ENCODE measurements at places on chromosomes 3 and 15.

- no peak for DNase-seq
Observed at GRCh38 chr3:126154391-126155279, 25.8 kb downstream of the ALDH1L1 start.

- no peak for DNase-seq
Observed at GRCh38 chr3:117633207-117633606, 923.6 kb downstream of the TUSC7 start.

DNA sequence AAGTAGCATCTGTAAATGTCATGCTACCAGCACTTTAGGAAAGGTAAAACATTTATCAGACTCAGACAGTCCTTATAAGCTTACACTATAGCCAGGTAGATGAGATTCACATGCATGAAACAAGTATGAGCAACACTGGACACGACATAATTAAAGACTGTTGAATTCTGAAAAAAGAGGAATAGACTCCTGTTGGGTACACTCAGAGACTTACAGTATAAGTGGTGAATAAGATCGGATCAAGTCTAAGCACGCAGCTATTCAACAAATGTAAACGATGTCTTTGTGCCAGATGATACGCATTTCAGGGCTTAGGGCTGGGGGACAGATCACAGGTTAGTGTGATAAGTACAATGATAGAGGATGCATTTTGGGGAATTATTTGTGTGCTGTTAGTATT is 43.2 kb upstream of the SPPL2A start:
- no peak for DNase-seq

GRCh38 chr3:71873093-71873611 is 88.2 kb upstream of the PROK2 start:
- DNase-seq, result no peak

DNA sequence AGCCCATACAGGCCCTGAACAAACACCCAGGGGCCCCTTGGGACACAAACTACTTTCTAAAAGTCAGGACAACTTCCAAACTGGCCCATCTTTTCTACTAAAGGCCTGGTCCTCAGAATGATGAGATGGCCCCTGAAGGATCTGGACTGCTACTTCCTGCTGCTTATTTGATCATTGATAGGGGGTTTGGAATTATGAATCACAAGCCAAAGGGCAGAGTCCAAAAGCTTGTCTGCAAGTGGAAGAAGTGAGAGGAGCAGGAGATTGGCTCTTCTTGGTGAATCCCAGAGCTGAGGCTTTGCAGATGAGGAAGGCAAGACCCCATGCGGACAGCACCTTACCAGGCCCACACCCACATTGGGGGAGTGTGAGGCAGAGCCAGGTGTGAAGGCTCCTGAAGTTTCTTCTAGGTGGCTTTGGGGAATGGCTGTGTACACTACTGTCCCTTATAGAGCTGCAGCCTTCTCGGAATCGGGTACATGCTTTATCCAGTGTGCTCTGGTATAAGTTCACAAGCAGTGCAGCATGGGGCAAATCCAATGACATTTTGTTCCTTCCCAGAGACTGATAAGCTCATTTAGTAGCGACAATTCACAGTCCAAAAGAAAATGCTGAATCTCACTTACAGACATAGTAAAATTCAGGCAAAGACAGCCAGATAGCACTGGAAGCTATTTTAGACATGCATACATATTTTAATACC is 133.1 kb downstream of the RORA start:
- no peak for DNase-seq

DNA sequence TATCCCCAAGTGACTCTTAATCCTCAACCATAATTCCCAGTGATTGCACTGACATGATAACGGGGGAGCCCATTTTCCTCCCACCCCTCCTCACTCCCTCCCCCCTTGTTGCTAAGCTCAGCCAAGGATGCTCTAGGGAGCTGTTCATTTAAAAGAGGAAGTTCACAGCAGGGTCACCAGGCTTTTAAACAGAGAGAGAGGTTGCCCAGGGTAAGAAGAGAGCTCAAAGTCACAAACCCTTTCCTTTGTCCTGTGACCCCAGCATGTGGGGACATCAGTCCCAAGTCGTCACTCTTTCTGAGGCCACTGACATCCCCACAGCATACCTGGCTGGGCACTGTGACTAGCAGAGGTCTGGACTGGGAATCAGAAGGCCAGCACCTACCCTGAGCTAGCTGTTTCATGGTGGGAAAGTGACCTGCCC is 144.1 kb downstream of the RORA start:
- no peak for DNase-seq

GRCh38 chr15:59821286-59821685 is 132.2 kb upstream of the BNIP2 start:
- no peak for DNase-seq

GRCh38 chr3:182782149-182782548 is 11.2 kb upstream of the ATP11B start:
- no peak for DNase-seq

Data from nucleus accumbens (tissue), 56 donors.